Right ventricle myocardium inferior (tissue), 1 donor: ENCODE measurements at places on chromosomes 11 and 22. TPM values are rescaled to one million over a fixed set of nuclear protein-coding genes. Genes with fewer than 3 reads are reported as not detected.
A peak's percentile ranks its signal among the peaks of the same experiment; 100 is the strongest.

- DNase-seq: peak; percentile 92
Observed at GRCh38 chr11:12224537-12224893, 114.1 kb downstream of the MICAL2 start.

DNA sequence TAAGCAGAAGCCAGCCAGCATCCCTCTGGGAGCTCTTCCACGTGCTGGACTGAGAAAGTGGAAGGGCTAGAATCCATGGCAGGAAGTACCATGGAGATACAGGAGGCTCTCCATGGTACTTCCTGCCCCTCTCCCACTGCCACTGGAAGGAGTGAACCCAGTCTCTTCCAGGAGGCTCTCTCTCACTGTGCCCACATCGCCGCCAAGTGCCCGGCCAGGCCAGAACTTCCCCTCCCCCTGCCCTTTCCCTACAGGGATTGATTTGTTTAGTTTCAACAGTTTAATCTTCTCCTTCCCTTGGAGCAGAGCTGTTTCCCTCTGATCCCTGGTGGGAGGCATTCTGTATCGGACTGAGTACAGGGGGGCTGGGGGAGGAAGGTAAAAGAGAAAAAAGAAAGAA, 133.6 kb downstream of the DSCAML1 start:
- no peak for DNase-seq

GRCh38 chr22:42064629-42065028, 6.0 kb downstream of the NAGA start:
- DNase-seq: no peak

- no peak for DNase-seq
Observed at GRCh38 chr11:69894181-69894611, 75.0 kb upstream of the FGF3 start.

The OR5AP2 gene
- total RNA-seq: not detected
